ENCODE measurements at places on chromosomes 16 and 17. TPM values are rescaled to one million over a fixed set of nuclear protein-coding genes. Genes with fewer than 3 reads are reported as not detected.
A peak's percentile ranks its signal among the peaks of the same experiment; 100 is the strongest.

GRCh38 chr17:35052241-35052610, 11.3 kb downstream of the RFFL start:
- no peaks in the 10 kb centered on the region for H3K27me3 ChIP-seq
- peaks cover 23% of the 10 kb centered on the region for H3K4me1 ChIP-seq
- peak overlapping the region; percentile 46 for H3K27ac ChIP-seq
- H3K36me3 ChIP-seq: no peaks in the 10 kb centered on the region
- peak; percentile 81 for DNase-seq

GRCh38 chr17:32995416-32996045, 3.9 kb downstream of the SPACA3 start:
- H3K4me3 ChIP-seq: no peak overlapping the region
- no peak for DNase-seq
- H3K27ac ChIP-seq: no peak overlapping the region
- no peaks in the 10 kb centered on the region for H3K36me3 ChIP-seq

DNA sequence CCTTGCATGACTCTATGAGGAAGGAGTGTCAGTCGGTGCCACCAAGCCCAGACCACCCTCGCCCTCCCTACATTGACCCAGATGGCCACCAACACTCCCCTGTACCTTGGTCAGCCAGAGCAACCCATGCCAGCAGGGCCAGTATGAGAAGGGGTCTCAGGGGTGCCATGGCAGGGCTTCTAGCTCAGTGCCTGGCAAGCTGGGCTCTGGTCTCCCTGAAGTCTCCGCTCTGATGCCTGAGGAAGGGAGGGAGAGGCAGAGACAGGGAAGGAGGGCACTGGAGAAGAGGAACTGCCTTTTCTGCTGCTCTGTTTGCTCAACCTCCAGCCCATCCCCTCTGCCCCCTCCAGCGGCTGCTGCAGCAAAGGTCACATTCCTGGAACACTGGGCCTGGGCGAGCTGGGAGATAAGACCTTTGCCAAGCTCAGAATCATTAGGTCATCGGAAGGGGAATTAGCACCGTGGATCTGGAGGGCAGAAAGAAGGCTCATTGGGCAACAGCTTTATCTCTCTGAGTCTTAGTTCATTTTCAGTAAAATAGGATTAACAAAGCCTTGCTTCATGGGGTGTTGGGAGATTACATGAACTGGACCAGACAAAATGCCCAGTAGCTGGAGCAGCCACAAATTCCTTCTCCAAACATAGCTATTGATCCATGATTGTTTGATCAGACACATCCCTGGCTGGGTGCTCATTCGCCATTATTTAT, at the start of gene VTN:
VTN (minus strand) TSS at position 273 of the 709 bp plus-strand sequence; CDS start at position 169, 104 bp downstream.
- H3K27ac ChIP-seq: no peak within 1 kb of the TSS
- peak within 1 kb of the TSS; percentile 73 for H3K4me3 ChIP-seq
- H3K4me1 ChIP-seq: peaks cover 21% of the 10 kb centered on the region
- no peaks in the 10 kb centered on the region for H3K36me3 ChIP-seq
- no peaks in the 10 kb centered on the region for H3K27me3 ChIP-seq

The ARHGDIG gene
- 3.3 TPM for total RNA-seq

- DNase-seq: peak; percentile 92
- no peak overlapping the region for H3K4me3 ChIP-seq
- peak overlapping the region; percentile 76 for H3K27ac ChIP-seq
- H3K27me3 ChIP-seq: no peaks in the 10 kb centered on the region
- H3K36me3 ChIP-seq: no peaks in the 10 kb centered on the region
Measured at GRCh38 chr16:79658301-79659033, 57.9 kb upstream of the MAF start.

The EPX gene
- total RNA-seq: not detected

DNA sequence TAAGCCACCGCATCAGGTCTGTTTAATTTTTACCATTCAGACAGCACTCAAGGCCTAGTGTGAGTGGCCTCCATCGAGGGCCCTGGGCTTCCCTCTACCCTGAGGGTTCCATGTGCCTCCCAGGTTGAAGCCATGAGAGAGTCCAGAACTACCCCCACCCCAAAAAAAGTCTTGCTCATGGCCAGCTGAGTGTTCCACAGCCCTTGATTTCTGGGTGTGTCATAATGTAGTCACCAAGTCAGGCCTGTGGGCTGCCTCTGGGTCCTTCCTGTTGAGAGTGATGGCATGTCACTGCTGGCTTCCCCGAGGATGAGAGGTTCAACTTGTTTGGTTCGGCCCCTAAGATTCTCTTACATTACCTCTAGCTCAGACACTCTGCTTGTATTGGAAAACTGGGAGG, 100.6 kb downstream of the PITPNC1 start:
- peak; percentile 57 for DNase-seq
- no peaks in the 10 kb centered on the region for H3K27me3 ChIP-seq
- peak overlapping the region; percentile 70 for H3K27ac ChIP-seq
- H3K36me3 ChIP-seq: no peaks in the 10 kb centered on the region

GRCh38 chr17:62101515-62101914, 36.4 kb upstream of the MED13 start:
- peaks cover 4% of the 10 kb centered on the region for H3K27me3 ChIP-seq
- H3K4me1 ChIP-seq: peaks cover under 1% of the 10 kb centered on the region
- H3K4me3 ChIP-seq: no peak overlapping the region

The SCN4A gene
- total RNA-seq: 0.22 TPM

GRCh38 chr16:11169641-11170040, 86.4 kb downstream of the SOCS1 start:
- no peak overlapping the region for H3K27ac ChIP-seq
- peaks cover 2% of the 10 kb centered on the region for H3K36me3 ChIP-seq
- H3K27me3 ChIP-seq: no peaks in the 10 kb centered on the region
- no peak for DNase-seq

GRCh38 chr16:24953306-24953705, 61.9 kb downstream of the ARHGAP17 start:
- peaks cover 56% of the 10 kb centered on the region for H3K36me3 ChIP-seq
- no peak for DNase-seq

GRCh38 chr16:70440009-70440692, 1.3 kb upstream of the ST3GAL2 start:
- no peaks in the 10 kb centered on the region for H3K36me3 ChIP-seq
- DNase-seq: no peak
- no peak overlapping the region for H3K27ac ChIP-seq
- H3K4me3 ChIP-seq: no peak overlapping the region
- no peaks in the 10 kb centered on the region for H3K27me3 ChIP-seq

DNA sequence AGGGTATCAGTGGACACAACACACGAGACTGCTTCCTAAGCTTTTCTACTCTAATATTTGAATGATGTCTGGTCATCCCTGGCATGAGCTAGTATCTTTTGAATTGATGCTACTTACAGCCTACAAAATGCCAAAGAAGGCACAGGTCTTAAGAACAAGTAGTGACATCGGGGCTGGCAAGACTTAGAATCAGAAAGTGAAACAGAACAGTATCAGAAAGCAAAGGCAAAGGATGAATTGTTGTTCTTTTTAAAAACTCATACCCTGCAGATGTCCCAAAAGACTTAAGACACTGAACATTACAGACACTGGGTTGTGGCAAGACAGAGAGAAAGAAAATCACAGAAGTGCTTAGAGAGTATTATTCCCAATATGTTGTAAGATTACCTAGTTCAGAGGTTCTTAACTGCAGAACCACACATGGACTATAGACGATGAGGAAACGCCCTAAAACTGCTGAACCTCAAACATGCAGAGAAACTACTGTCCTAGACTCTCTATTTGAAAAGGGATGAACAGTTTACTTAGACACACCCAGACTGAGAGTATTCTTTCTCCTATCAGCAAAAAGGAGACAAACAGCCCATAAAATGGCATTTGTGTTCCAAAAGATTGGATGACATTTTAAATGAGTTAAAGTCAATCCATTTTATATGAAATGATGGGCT, 12.5 kb downstream of the ZNF19 start:
- no peaks in the 10 kb centered on the region for H3K27me3 ChIP-seq
- H3K36me3 ChIP-seq: peaks cover 5% of the 10 kb centered on the region
- no peak overlapping the region for H3K4me3 ChIP-seq
- peaks cover 17% of the 10 kb centered on the region for H3K4me1 ChIP-seq
- DNase-seq: no peak

The PYY gene
- total RNA-seq: not detected

- H3K27ac ChIP-seq: peak overlapping the region; percentile 84
- peaks cover 35% of the 10 kb centered on the region for H3K4me1 ChIP-seq
- no peak for DNase-seq
- peaks cover 9% of the 10 kb centered on the region for H3K36me3 ChIP-seq
- no peaks in the 10 kb centered on the region for H3K27me3 ChIP-seq
Measured at GRCh38 chr17:7885367-7886226, 3.0 kb upstream of the CHD3 start.

Data from astrocyte (in vitro differentiated cells and primary cell).